ENCODE measurements at places on chromosomes 6 and 20. TPM values are rescaled to one million over a fixed set of nuclear protein-coding genes. Genes with fewer than 3 reads are reported as not detected.

The NQO2 gene
- total RNA-seq: 22.9 TPM

- DNase-seq: no peak
- H3K36me3 ChIP-seq: peaks cover 14% of the 10 kb centered on the region
- H3K4me3 ChIP-seq: no peak overlapping the region
- H3K27ac ChIP-seq: no peak overlapping the region
- no peaks in the 10 kb centered on the region for H3K27me3 ChIP-seq
- peaks cover 28% of the 10 kb centered on the region for H3K4me1 ChIP-seq
These were observed 49.3 kb downstream of the RIN2 start for GRCh38 chr20:19807191-19807945.

The SLC17A1 gene
- total RNA-seq: not detected

The GRIK2 gene
- 3.7 TPM for total RNA-seq

The TRIM40 gene
- total RNA-seq: not detected
